ENCODE measurements at places on chromosomes 2 and 18.

DNA sequence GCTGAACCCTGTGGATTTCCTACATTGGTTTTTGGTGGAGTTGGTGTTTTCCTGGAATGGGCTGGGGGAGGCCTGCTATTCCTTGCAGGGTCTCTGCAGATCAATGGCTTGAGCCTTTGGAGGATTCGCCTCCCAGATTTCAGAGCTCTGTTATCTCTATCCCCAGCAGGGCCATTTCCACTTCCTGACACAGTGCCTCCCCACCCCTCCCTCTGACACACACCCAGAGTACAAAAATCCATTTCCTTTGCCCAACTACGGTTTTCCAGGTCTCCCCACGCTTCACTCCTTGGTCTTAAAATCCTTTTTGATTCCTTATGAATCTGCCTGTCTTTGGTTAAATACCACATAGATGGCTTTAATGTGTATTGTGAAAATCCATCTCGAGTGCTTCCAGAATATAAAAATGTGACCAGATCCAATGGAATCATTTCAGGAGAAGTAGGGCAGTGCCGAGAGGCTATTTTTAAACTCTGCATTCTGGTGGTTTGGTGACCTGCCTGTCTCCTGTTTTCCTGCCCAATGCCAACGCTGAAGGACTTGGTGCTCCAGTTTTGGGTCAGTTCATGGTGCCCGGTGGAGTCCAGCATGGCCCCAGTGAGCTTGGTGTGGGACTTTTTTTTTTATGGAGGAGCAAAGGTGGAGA is 60.9 kb downstream of the ARL4C start:
- no peak for DNase-seq

GRCh38 chr2:60861736-60862135 is 19.6 kb upstream of the REL start:
- DNase-seq: peak; percentile 68

DNA sequence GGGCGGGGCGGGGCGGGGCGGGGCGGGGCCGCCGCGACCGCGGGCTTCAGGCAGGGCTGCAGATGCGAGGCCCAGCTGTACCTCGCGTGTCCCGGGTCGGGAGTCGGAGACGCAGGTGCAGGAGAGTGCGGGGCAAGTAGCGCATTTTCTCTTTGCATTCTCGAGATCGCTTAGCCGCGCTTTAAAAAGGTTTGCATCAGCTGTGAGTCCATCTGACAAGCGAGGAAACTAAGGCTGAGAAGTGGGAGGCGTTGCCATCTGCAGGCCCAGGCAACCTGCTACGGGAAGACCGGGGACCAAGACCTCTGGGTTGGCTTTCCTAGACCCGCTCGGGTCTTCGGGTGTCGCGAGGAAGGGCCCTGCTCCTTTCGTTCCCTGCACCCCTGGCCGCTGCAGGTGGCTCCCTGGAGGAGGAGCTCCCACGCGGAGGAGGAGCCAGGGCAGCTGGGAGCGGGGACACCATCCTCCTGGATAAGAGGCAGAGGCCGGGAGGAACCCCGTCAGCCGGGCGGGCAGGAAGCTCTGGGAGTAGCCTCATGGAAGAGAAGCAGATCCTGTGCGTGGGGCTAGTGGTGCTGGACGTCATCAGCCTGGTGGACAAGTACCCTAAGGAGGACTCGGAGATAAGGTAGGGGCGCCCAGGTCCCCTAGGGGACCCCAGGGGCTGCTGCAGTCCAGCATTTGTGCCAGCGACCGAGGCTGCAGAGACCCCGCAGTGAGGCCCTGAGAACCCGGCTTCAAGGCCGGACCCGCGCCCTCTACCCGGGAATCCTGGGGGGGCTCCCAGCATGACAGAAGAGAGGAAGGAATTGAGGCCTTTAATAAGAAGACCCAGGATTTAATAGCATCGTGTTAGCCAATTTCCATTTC is at the start of gene KHK:
KHK (plus strand) TSS at position 49 of the 870 bp plus-strand sequence; CDS start at position 537, 488 bp downstream.
- DNase-seq: no peak

DNA sequence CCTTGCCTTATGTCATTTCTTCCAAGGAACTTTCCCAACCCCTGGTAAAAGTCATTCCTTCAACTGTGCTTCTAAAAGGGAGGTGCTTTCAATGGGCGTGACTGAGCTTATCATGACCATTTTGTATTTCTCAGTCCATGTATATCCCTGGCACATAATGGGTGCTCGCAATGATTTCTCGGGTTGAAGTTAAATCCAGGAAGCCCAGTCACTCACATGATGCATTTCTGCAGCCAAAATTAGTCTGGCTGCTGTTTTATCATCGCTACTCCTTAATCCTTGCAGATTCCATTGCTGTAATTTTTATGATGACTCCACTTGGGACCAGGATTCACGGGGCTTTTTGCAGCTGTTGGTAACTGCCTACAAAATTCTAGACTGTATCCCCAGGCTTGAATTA is 25.9 kb upstream of the RFX8 start:
- no peak for DNase-seq

DNA sequence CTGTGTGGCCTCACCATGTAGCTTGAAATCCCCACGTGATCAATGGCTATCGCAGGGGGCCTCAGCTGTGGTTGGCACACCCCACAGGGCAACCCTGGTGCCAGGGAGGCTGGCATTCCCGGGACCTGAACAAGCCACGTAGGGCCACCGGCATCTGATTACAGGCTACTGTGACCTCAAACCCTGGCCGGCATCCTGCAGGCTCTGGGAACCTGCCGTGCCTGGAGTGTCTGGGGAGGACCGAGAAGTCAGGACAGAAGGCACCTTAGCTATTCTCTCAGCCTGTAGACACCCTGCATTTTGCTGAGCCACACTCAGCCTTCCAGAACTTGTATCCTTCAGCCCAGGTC is 213.0 kb downstream of the GLI2 start:
- DNase-seq: no peak

- no peak for DNase-seq
These were observed 48.1 kb downstream of the SLC4A1AP start for GRCh38 chr2:27711804-27712203.

GRCh38 chr18:9854801-9855676 is 30.7 kb upstream of the TXNDC2 start:
- DNase-seq: no peak

DNA sequence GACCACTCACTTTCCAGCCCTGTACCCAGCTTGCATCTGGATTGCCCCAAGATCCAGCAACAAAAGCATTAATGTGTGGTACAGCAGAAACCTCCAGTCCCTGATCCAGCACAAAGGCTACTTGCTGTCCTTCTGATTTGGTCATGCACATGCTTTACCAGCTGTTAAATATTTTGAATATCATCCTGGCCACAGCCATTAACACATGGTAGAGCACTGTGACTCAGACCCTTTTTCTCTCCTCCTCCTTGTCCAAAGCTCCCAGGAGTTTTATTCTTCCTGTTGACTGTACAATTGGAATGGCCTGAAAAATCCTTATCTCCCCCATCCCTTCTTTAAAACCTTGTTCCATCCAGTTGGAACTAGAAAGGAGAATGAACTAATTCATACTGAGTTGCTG is 419.7 kb upstream of the TNP1 start:
- DNase-seq: no peak

GRCh38 chr2:224933431-224933830 is 108.8 kb downstream of the DOCK10 start:
- no peak for DNase-seq

DNA sequence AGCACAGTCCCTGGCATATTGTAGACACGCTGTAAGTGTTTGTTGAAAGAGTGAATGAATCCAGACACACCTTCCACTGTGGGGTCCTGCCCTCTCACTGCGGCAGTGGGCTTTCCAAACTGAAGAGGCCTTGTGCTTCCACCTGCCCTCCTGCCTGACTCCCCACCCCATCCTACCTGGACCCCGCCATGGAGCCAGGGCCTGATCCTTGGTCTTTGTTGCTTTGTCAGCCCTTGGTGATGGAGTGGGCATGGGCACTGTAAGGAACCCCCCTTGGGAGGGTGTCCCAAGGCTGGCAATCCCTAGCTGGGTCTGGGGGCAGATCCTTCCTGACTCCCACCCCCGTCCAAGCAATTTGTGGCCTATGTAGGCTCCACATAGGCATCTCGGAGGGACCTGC is 33.1 kb downstream of the KLHL29 start:
- no peak for DNase-seq

DNA sequence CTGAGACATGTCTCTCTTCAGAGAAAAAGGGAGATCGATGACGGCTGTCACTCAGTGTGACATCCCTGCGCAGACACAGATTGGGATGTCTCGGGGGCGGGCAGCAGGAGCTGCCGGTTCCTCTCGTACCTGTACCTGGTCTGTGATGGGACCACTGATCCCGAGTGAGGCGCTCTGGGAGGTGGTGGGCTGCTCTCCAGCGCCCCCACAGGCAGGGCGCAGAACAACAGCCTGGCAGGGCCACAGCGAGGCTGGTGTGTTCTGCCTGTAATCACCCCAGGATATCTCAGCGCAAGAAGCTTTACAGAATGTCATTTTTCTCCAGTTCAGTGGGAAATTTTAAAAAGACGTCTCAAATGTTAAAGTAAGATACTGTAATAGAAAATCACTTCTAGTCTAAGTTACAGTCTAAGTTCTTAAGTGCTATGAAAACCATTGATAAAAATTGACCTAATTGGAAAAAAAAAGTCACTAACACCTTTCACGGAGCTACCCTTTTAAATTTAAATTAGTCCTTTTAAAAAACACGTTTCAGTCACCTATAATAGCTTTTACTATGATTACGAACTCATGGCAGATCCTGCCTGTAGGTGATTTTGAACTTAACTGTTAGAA is 189.8 kb downstream of the SNTG2 start:
- peak; percentile 36 for DNase-seq

- no peak for DNase-seq
These were observed 6.8 kb upstream of the TAF1B start for GRCh38 chr2:9836517-9836916.

DNA sequence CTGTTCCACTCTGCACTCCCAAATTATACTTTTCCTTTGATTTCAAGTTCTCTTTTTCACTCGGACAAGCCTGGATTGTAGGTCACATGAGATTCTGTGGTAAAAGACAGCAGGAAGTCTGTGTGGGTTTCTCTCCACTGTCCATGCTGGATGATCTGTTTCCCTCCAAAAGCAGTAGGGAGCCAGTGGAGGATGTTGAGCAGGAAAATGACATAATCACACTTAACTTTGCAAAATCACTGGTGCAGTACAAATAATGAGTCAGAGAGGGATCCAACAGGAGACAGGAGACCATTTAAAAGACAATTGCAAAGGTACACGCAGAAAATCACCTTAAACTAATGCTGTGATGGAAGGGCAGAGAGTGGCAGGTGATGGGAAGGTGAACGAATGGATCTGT is 301.3 kb downstream of the ZNF407 start:
- no peak for DNase-seq

DNA sequence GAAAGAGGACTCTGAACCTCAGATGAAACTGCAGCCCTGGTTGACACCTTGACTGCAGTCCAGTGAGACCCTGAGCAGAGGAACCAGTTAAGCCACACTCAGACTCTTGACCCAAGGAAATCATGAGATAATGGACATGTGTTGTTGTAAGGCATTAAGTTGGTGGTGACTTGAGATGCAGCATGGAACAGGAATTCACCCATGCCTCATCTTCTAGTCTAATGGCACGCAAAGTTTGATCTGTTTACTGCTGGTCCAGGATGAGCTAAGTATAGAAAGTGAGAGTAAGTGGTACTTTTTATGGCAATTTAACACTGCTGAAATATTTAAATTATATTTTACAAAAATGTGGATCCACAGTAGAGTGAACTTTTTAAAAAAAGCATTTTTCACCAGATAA is 51.3 kb upstream of the LTBP1 start:
- no peak for DNase-seq

GRCh38 chr2:202135091-202135874 is 62.2 kb downstream of the KIAA2012 start:
- DNase-seq: no peak

DNA sequence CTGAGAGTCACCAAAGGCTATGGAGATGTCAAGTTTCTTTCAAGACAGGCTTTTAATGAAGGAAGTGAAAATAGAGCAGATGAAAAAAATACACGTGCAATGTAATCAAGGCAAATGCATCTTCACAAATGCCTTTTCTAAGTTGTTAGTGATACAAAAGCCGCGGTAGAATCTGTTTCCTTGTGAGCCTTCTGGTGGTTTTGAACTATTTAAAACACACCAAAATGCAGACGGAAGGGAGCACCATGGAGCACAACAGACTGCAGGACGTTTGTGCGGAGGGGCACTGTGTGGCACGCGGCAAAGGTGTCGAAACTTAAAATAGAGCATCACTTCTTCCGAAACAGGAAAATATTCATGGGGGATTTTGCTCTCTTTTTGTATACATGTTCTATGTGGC is 65.0 kb upstream of the BOD1L2 start:
- DNase-seq: no peak

DNA sequence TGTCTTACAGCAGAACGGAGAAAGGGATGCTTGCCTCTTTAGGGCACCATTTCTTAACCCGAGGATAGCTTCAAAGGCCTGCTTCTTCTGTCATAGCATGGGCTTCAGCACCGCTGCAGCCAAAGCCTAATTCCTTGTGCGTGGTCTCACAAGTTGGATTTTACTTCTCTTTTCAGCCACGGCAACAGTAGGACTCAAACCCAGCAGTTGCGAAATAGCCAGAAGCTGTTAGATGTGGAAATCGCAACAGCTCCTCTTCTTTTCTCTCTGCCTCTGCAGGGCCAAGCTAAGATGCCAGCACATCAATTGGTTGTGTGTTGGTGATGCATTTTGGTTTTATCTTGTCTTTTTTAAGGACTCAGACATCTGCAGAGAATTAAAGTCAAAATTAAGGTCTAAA is 3.1 kb downstream of the NRXN1 start:
- DNase-seq: peak; percentile 28

- DNase-seq: no peak
These were observed 90.6 kb downstream of the SNTG2 start for GRCh38 chr2:1041012-1041805.

DNA sequence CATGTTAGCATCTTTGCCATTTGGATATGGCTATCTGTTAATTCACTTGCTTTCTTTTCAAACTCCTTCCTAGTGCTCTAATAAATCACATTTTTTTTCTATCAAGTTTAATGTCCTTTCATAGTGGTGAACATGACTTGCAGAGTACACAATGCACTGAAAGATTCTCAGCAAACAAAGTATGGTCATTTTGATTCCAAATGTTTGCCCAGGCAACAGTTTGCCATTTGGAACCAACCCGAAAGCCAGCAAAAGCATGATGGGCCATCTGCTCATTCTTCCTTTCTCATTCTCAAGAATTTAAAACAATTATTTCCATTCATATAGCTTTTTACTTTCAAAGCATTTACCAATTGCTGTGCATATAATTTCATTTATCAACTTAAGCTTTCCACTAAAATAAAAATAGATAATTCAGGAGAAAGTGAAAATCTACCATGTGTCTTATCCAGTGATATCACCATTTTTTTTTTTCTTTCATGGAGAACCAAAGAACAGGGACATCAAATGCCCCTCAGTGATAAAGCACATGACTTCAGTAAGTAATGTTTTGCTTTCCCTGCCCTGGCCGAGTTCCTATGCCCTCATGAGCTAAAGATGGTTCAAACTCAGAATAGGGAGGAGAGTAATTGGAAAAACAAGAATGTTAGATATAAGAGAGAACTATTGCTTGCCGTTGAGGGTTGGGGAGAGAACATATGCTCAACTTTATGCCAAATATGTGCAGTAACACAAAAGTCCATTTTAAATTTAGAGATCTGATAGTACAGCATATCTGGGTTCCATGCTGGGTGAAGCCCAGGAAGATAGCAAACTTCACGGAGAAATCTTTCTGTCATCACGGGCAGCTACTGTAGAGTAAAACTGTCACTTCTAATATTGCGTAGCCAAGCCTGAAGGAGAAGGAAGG is 62.1 kb downstream of the HNMT start:
- no peak for DNase-seq

Data from common myeloid progenitor, CD34-positive (primary cell).